LoVo (cell line): ENCODE measurements at places on chromosomes 16 and 17.

- DNase-seq = peak; percentile 72
Measured at GRCh38 chr17:73429440-73430164, 117.8 kb upstream of the CDC42EP4 start.

DNA sequence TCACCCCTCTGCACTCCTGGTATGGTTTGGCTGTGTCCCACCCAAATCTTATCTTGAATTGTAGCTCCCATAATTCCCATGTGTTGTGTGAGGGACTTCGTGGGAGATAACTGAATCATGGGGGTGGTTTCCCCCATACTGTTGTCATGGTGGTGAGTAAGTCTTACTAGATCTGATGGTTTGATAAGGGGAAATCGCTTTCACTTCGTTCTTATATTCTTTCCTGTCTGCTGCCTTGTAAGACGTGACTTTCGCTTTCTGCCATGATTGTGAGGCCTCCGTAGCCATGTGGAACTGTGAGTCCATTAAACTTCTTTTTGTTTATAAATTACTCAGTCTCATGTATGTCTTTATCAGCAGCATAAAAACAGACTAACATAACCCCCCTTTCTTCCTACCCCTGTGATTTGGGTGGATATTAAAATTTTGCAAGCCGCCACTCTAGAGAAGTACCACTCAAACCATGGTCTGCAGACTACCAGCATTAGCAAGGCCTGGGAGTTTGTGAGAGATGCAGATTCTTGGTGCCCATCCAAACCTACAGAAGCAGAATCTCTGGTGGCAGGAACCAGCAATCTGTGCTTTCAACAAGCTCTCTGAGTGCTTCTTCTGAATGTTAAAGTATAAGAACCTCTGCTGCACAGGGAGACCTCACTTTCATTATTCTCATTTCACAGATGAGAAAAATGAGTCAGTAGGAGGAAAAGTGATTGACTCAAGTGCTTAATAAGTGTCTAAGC lies 999.5 kb upstream of the EEF2KMT start:
- DNase-seq = no peak

DNA sequence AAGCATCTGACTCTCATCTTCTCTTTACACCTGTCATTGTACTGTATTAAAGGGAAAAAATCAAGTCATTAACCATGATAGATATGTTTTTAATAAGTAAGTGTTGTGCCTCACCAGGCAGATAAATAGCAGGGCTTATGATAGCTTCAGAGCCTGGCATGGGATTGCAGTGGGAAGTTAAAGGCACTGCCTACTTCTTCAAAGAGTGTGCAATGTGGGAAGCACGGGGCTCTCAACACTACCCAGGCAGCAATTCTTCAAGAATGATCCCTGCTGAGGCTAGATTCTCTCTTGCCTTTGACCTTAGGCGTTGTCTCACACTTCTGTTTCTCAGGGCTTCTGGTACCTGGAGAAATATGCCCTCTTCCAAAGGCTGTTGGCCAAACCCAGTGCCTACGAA lies 297.3 kb downstream of the MAF start:
- DNase-seq = no peak

DNA sequence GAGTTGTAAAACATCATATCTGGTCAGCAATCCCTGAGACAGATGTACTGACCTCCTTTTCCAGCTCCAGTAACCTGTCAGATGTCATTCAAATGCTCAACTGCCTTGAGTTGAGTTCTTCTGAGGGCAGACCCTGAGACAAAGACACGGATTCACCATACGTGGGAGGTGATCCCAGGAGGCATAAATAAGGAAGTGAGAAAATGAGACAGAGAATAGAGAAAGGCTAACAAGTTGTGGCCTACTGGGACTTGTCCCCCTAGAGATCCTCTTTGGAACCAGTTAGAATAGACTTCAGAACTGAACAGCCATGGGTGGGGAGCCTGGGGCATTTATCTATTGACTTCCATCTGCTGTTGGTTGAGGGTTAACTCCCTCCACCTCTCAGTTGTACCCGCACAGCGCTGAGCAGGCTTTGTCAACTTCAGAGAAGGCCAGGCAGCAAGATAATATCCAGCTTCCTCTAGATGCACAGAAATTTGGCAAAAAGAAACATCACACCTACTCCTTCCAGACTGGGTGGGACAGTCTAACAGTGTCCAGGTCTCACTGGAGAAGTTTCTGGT lies 123.0 kb upstream of the DYNLRB2 start:
- no peak for DNase-seq

- no peak for DNase-seq
Measured at GRCh38 chr16:52569701-52570100, 22.8 kb upstream of the TOX3 start.

DNA sequence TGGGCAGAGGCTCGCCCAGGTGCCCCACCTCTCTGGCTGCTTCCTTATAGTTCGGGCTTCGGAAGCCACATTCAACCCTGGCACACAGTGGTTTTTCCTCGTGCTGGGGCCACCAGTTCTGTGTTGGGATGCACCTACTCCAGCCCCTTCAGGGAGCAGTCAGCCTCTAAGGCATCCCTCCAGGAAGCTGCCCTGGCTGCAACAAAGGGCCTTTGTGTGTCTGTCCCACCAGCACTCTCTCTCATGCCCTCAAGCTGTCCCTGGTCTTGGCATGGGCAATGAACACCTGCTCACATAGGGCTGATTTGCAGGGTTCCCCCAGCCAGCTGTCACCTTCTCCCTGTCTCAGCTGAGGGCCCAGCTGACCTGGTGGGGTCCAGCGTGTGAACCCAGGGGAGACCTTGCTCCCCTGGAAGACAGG lies 754 bp upstream of the NOXO1 start:
- no peak for DNase-seq

GRCh38 chr17:44780845-44781480 lies 22.2 kb downstream of the ADAM11 start:
- no peak for DNase-seq

GRCh38 chr17:17196776-17197175 lies 9.4 kb downstream of the PLD6 start:
- DNase-seq = no peak

GRCh38 chr17:70420861-70421445 lies 251.6 kb downstream of the KCNJ2 start:
- no peak for DNase-seq

DNA sequence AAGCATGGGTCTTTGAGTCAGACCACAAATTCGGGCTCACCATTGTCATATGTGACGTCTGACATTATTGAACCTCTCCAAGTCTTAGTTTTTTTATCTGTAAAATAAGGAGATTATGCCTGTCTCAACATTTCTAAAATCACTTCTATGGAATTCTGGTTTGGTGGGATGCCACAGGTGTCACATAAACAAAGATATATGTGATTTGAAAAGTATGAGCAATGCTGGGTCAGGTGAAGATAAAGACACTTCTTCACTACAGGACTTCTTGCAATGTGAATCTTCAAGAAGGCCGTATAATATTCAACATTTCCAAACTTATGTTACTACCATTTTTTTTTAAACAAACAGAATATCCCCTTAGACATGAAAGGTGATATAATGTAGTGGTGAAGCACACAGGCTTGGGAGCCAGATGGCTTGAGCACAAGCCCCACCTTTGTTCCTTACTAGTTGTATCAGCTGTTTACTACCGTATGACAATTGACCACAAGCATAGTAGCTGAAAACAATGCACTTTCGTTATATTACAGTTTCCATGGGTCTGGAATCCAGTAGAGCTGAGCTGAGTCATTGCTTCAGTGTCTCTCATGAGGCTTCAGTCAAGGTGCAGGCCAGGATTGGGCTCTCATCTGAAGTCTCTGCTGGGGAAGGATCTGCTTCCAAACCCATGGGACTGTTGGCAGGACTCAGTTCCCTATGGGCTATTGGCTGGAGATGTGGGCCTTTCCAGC lies 87.7 kb downstream of the UTP18 start:
- DNase-seq = no peak

GRCh38 chr16:1973461-1974156 lies 1.8 kb downstream of the TBL3 start:
- no peak for DNase-seq

- no peak for DNase-seq
Measured at GRCh38 chr17:47119746-47120520, 69.2 kb downstream of the CDC27 start.

- no peak for DNase-seq
Measured at GRCh38 chr16:88383401-88384221, 852 bp downstream of the ZNF469 start.

DNA sequence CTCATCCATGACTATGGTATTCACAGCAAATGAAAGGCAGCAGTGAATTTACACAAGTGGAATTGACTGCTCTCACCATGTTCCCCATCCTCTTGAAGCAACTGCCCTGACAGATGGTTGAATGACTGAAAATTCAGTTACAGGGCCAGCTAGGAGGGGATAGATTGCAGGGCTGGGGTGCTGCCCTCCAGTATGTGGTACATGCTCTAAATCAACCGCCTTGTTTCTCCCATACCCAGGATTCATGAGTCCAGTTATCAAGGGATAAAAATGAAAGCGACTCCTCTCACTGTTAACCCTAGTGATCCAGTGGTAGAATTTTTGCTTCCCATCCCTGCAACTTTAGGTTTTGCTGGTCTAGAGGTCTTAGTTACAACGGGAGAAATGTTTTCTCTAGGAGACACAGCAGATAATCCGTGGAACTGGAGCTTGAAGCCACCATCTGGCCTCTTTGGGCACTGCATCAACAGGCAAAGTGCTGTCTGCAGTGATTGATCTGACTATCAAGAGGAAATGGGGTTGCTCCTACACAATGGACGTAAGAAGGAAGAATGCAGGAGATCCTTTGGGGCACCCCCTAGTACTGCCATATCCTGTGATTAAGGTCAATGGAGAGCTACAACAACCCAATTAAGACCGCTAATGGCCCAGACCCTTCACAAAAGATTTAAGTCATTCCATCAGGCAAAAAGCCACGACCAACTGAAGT lies 32.0 kb downstream of the SCPEP1 start:
- DNase-seq = peak; percentile 60

- DNase-seq = no peak
Measured at GRCh38 chr17:37791447-37792399, 46.9 kb upstream of the HNF1B start.

DNA sequence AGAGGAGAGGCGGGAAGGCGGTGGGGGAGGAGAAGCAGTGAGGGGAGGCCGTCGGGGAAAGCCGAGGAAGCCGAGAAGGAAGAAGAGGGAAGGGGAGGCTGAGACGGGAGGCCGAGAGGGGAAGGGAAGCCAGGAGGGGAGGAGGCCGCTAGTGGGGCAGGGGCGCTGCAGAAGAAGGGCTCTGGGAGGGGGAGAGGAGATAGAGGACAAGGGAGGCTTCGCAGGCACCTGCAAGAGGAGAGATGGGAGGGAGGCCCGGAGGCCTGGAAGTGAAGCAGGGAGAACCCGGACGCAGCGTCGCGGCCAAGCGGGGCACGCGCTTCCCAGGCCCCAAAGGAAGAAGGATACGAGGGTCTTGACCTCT lies 2.3 kb downstream of the C17orf58 start:
- no peak for DNase-seq

DNA sequence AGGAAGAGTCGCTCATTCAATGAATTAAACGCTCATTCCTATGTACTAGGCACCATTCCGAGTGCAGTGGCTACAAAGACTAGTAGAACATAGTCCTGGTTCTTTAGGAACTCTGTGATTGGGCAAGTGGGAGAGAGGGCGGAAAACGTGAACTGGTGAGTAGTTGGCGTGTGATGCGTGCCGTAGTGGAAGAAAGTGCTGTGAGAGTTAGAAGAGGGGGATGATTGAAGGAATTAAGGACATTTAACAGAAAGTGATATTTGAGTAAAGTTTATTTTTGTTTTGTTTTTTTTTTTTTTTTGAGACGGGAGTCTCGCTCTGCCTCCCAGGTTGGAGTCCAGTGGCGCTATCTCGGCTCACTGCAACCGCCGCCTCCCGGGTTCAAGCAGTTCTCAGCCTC lies 7.9 kb upstream of the SLFN14 start:
- DNase-seq = peak; percentile 31

GRCh38 chr16:73196670-73197069 lies 148.7 kb upstream of the ZFHX3 start:
- peak; percentile 49 for DNase-seq

GRCh38 chr16:66229651-66230050 lies 136.8 kb upstream of the CDH5 start:
- no peak for DNase-seq

GRCh38 chr17:42347198-42347597 lies 41.0 kb downstream of the STAT3 start:
- DNase-seq = no peak

DNA sequence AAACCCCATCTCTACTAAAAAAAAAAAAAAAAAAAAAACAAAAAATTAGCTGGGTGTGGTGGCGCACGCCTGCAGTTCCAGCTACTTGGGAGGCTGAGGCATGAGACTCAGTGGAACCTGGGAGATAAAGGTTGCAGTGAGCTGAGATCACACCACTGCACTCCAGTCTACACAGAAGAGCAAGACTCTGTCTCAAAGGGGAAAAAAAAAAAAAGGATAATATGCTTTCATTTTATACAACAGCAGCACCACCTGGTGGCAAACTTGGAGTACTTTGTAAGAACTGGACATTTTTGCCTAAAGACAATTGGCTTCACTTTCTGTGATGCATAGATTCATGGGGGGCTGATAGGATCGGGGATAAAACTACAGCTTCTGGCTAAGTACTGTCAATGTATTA lies 8.5 kb downstream of the CHTF8 start:
- DNase-seq = peak; percentile 57

- no peak for DNase-seq
Measured at GRCh38 chr16:79757163-79757562, 156.6 kb upstream of the MAF start.

DNA sequence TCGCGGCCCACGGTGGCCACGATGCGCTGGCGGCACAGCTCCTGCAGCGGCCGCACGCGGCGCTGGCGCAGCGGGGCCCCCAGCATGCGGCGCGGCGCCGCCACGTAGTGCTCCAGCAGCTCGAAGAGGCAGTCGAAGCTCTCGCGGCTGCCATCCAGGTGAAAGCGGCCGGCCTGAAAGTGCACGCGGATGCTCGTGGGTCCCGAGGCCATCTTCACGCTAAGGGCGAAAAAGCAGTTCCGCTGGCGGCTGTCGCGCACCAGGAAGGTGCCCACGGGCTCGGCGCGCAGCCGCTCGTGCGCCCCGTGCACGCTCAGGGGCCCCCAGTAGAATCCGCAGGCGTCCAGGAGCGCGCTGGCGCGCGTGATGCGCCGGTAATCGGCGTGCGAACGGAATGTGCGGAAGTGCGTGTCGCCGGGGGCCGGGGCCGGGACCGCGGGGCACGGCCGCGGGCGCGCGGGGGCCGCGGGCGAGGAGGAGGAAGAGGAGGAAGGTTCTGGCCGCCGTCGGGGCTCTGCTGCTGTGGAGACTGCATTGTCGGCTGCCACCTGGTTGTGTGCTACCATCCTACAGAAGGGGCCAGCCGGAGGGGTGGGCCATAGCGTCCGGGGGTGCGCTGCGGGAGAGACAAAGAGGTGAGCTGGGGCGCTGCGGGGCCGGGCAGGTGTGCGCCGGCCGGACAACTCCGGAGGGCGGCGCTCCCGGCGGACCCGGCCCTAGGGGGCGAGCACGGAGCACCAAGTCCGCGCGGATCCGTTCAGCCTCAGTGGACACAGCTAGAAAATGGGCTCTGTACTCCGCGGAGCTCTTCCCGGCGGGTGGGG lies 879 bp downstream of the SOCS1 start:
- DNase-seq = no peak
